ENCODE measurements at places on chromosomes 16 and 17.
A peak's percentile ranks its signal among the peaks of the same experiment; 100 is the strongest.

DNA sequence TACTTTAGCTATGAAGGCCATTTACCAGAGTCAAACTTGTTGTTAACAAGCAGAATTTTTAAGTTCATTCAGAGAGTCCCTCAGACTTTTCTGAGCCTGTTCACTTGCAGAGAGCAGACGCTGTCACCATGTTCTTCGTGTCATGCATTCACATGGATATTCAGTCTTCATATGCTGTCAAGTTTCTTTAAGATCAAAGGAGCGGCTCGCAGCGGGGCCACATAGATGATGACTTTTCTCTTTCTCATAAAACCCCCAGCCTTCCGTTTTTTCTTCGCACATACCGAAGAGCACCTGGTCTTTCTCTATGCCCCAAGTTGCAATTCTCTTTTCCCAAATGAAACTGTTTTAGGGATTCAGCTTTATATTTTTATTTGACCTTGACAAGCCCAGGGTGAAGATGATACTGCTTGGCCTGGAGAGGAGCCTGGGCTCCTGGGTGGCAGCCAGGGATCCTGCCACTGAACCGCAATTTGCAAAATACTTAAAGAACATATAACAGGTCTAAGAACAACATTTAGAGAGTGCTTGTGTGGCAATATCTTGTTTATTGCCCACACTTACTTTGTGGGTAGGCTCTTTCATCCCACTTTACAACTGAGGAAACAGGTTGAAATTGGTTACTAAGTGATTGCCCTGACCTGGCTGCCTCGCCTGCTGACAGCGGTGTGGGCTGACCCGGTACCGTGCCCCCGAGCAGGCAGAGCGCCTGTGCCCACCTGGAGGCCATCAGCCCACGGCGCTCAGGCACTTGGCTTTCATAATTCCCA is 22.9 kb downstream of the SEC14L1 start:
- H3K36me3 ChIP-seq, result peaks cover 25% of the 10 kb centered on the region
- no peaks in the 10 kb centered on the region for H3K27me3 ChIP-seq
- H3K27ac ChIP-seq, result peak overlapping the region; percentile 42

DNA sequence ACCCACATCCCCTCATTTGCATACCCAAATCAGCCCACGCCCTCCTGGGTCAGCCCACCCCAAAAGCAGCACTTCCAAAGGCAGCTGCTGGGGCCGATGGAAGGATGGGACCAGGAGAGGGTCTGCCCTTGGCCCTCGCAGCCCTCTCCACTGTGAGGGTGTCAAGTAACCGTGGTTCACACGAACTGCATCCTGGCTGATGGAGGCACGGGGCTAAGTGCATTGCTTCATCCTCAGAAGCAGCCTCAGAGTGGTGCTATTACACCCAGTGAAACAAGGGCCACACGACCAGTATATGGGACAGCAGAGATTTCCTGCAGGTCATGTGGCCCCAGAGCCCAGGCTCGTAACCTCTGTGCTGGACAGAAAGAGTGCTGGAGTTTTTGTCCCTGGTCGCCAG is 13.2 kb upstream of the ATP2A3 start:
- H3K4me3 ChIP-seq, result no peak overlapping the region
- DNase-seq, result no peak
- no peak overlapping the region for H3K27ac ChIP-seq
- no peaks in the 10 kb centered on the region for H3K36me3 ChIP-seq

DNA sequence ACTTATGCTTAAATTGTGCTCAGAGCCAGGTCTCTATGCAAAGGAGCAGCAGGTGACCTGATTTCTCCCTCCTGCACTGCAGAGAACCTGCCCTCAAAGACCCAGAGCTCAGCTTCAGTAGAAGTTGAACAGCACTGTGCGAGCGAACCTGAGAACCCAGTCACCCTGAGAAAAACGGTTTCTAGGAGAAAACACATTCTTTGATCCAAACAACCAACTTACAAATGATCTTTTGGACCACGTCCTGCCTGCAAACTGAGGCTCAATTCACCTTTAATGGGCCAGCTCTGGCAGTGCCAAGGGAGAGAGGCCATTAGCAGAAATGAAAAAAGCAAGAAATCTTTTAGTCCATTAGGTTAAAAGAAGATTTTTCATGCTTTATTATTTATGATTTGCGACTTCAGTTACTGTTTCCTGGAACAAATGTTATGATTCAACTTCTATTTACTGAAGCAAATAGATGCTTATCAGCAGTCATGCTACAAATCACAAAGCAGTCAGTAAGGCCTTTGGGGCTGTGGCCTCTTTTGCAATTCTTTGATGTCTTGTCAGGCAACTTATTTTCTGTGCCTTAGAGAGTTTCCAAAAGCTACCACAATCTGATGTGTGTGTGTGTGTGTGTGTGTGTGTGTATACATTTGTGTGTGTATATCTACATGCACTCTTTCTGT is 65.7 kb upstream of the LRRC37A3 start:
- peaks cover 2% of the 10 kb centered on the region for H3K4me1 ChIP-seq
- no peak overlapping the region for H3K27ac ChIP-seq
- no peaks in the 10 kb centered on the region for H3K36me3 ChIP-seq
- H3K4me3 ChIP-seq, result no peak overlapping the region
- DNase-seq, result no peak

DNA sequence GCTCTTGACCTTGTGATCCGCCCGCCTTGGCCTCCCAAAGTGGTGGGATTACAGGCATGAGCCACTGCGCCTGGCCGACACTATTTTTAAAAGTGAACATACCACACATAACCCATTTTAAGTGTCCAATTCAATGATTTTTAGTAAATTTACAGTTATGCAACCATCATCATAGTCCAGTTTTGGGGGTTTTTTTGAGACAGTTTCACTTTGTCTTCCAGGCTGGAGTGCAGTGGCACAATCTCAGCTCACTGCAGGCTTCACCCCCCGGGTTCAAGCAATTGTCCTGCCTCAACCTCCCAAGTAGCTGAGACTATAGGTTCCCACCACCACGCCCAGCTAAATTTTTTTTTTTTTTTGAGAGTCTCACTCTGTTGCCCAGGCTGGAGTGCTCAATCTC is 3.1 kb upstream of the EPOP start:
- H3K36me3 ChIP-seq, result no peaks in the 10 kb centered on the region
- peaks cover 4% of the 10 kb centered on the region for H3K4me1 ChIP-seq
- no peak overlapping the region for H3K27ac ChIP-seq
- DNase-seq, result no peak

GRCh38 chr16:86087011-86087895 is 188.3 kb downstream of the IRF8 start:
- peaks cover 25% of the 10 kb centered on the region for H3K27me3 ChIP-seq
- no peak overlapping the region for H3K27ac ChIP-seq
- no peaks in the 10 kb centered on the region for H3K36me3 ChIP-seq
- no peak for DNase-seq

DNA sequence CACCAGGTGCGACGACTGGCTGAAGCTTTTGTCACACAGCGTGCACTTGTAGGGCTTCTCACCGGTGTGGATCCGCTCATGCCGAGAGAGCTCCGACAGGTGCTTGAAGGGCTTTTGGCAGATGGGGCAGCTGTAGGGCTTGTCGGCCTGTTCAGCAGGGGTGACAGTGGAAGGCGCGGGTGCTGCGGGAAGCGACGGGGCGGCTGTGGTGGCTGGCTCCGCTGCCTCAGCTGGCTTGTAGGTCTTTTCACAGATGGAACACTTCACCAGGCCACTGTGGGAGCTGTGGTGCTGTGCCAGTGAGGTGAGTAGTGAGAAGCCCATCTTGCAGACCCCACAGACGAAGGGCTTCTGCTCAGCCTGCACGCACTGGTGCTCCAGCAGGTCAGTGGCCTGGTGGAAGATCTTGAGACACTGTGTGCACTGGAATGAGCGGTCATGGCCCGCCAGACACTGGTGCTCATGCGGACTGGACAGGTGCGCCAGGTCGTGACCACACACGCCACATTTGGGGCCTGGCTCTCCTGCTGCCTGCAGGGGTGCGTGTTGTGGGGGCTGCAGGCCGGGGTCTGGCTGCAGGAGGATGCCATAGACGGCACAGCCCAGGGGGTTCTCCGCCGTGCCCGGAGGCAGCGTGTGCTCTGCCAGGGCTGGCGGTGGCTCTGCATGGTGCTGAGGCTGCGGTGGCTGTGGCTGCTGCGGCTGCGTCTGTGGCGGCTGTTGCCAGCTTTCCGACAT is 2.8 kb downstream of the ZNF319 start:
- peaks cover 12% of the 10 kb centered on the region for H3K4me1 ChIP-seq
- H3K36me3 ChIP-seq, result peaks cover 20% of the 10 kb centered on the region
- no peak overlapping the region for H3K27ac ChIP-seq
- no peak for DNase-seq

GRCh38 chr17:55263569-55264277 is 1.0 kb upstream of the HLF start:
- H3K4me1 ChIP-seq, result peaks cover 6% of the 10 kb centered on the region
- peaks cover 6% of the 10 kb centered on the region for H3K27me3 ChIP-seq
- H3K27ac ChIP-seq, result no peak overlapping the region
- no peaks in the 10 kb centered on the region for H3K36me3 ChIP-seq
- H3K4me3 ChIP-seq, result peak overlapping the region; percentile 61

GRCh38 chr16:81513204-81514040 is 68.8 kb downstream of the CMIP start:
- H3K36me3 ChIP-seq, result no peaks in the 10 kb centered on the region
- peak overlapping the region; percentile 38 for H3K27ac ChIP-seq
- H3K4me1 ChIP-seq, result peaks cover 17% of the 10 kb centered on the region
- H3K27me3 ChIP-seq, result no peaks in the 10 kb centered on the region
- DNase-seq, result no peak

- no peak for DNase-seq
- no peak overlapping the region for H3K4me3 ChIP-seq
- peak overlapping the region; percentile 3 for H3K27ac ChIP-seq
- H3K36me3 ChIP-seq, result no peaks in the 10 kb centered on the region
- peaks cover 11% of the 10 kb centered on the region for H3K4me1 ChIP-seq
- no peaks in the 10 kb centered on the region for H3K27me3 ChIP-seq
These were observed 127.7 kb upstream of the MAF start for GRCh38 chr16:79728048-79728922.

DNA sequence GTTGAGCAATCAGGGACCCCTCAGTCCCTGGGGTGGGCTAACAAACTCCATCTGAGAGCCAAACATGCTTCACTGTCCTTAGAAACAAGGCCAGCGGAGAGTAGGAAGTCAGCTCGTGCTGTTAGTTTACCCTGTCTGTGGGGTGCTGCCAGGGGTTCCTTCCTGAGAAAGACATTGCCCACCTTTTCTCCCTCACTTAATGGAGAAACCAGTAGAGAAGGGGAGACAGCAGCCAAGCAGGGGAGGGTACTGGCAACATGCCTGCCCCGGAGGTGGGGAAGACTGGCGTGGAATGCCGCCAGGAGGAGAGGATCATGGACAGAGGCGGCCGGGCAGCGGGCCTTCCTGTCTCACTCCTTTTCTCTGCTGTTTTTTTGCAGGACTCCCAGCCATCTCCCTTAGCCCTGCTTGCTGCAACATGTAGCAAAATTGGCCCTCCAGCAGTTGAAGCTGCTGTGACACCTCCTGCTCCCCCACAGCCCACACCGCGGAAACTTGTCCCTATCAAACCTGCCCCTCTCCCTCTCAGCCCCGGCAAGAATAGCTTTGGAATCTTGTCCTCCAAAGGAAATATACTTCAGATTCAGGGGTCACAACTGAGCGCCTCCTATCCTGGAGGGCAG is 19.9 kb downstream of the SP2 start:
- H3K36me3 ChIP-seq, result peaks cover 41% of the 10 kb centered on the region
- H3K4me1 ChIP-seq, result no peaks in the 10 kb centered on the region
- H3K27ac ChIP-seq, result no peak overlapping the region
- no peak overlapping the region for H3K4me3 ChIP-seq
- H3K27me3 ChIP-seq, result no peaks in the 10 kb centered on the region
- DNase-seq, result no peak

GRCh38 chr16:17467923-17468540 is 2.7 kb downstream of the XYLT1 start:
- no peaks in the 10 kb centered on the region for H3K27me3 ChIP-seq
- H3K4me3 ChIP-seq, result no peak overlapping the region
- H3K4me1 ChIP-seq, result peaks cover 16% of the 10 kb centered on the region
- no peak overlapping the region for H3K27ac ChIP-seq
- peak; percentile 59 for DNase-seq

GRCh38 chr16:1225051-1225451 is at the start of gene TPSG1:
Gene TPSG1, minus strand, starts transcription at chr16:1225268. Its CDS starts 16 bp downstream, at chr16:1225252.
- no peak within 1 kb of the TSS for H3K4me3 ChIP-seq
- H3K4me1 ChIP-seq, result no peaks in the 10 kb centered on the region
- no peaks in the 10 kb centered on the region for H3K27me3 ChIP-seq

GRCh38 chr17:19000531-19001325 is 3.8 kb downstream of the FAM83G start:
- no peaks in the 10 kb centered on the region for H3K36me3 ChIP-seq
- no peak overlapping the region for H3K4me3 ChIP-seq
- H3K27me3 ChIP-seq, result no peaks in the 10 kb centered on the region
- no peak overlapping the region for H3K27ac ChIP-seq
- peaks cover 26% of the 10 kb centered on the region for H3K4me1 ChIP-seq

- peaks cover 20% of the 10 kb centered on the region for H3K36me3 ChIP-seq
- H3K4me1 ChIP-seq, result peaks cover 43% of the 10 kb centered on the region
- no peaks in the 10 kb centered on the region for H3K27me3 ChIP-seq
- DNase-seq, result no peak
- peak overlapping the region; percentile 99 for H3K27ac ChIP-seq
- H3K4me3 ChIP-seq, result no peak overlapping the region
These were observed 15.6 kb downstream of the IGF2BP1 start for GRCh38 chr17:49012769-49013255.
